ENCODE measurements at places on chromosomes 2 and 18.
A peak's percentile ranks its signal among the peaks of the same experiment; 100 is the strongest.

DNA sequence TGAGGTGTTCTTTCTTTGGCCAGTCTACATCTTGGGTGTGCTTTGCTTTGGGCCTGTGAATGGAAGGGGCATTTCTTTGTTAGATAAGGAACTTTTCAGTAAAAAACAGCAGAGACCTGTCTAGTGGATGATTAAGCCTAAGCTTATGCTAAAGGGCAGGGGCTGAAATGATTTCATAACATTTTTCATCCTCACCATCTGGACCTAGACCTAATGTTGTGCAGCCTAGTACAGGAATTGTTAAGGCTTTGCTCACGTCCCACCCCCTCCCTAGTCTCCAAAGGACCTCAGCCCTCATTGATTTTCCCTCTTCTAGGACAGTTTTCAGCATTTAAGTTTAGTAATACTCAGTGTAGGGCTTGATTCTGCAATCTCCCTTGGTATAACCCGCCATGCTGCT lies 111.8 kb downstream of the PRKCE start:
- DNase-seq: no peak

DNA sequence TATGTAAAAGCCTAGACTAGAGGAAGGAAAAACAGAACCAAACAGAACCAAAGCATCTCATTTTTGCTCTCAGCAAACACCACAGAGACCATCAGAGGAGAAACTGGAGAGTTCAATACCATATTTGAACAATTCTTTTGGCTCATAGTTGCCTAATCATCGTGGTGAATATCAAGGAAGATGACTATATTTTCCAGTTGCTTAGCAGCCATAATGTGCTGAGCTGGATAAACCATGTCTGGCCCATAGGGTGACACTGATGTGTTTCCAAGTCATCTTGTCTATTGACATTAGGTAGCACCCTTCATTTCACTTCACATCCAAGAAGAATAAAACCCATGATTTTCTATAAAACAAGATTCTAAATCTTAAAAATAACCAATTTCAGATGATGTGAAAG lies 5.9 kb upstream of the XRCC5 start:
- DNase-seq: no peak

- no peak for DNase-seq
These were observed 8.3 kb upstream of the ADRA2B start for GRCh38 chr2:96124406-96125265.

- no peak for DNase-seq
These were observed 10.0 kb downstream of the CAPN10 start for GRCh38 chr2:240596491-240596931.

- DNase-seq: no peak
These were observed 35.1 kb downstream of the VPS54 start for GRCh38 chr2:63983986-63984605.

DNA sequence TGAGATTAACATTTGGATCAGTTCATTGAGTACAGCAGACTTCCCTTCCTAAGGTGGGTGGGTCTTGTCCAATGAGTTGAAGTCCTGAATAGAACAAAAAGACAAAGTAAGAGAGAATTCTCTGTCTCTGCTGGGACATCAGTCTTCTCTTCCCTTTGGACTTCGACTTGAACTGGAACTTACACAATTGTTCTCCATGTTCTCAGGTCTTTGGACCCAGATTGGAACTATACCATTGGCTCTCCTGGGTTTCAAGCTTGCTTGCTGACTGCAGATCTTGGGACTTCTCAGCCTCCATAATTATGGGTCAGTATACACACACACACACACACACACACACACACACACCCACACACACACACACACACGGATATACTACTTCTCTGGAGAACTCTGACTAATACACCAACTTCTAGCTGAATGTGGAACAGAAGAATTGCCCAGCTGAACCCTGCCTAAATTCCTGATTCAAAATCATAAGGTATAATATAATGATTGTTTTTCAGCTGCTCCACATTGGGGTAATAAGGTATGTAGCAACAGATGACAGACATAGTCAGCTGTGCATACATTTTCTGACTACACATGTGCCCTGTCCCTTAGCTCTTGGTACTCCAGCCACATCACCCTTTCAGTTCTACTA lies 214.0 kb downstream of the TGIF1 start:
- no peak for DNase-seq

DNA sequence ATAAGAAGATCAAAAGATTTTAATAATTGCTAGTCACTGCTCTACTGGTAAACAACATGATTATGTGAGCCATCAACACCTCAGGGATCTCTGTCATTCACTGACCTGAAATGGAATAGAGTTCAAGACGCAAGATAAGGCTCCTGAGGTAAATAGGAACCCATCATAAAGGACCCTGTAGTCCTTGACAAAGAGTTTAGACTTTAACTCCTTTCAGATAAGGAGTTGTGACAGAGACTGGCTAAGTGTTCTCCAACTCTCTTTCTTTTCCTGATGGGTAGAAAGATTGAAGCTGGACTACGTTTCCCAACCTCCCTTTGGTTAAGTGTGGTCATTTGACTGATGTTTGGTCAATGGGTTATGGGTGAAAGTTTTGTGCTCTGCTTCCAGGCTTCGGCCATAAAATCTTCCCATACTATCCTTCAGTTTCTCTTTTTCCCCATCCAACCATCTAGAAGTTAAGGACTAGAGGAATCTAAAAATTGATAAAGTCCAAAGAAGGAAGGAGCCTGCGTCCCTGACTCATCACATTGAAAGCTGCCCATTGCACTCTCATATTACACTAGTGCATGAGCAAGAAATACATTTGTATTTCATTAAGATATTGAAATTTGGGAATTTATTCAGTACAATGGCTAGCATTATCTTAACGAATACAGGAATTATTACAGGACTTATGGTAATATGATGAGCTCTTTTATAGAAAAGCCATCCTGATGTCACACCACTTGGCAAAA lies 293.7 kb upstream of the ACVR2A start:
- no peak for DNase-seq

DNA sequence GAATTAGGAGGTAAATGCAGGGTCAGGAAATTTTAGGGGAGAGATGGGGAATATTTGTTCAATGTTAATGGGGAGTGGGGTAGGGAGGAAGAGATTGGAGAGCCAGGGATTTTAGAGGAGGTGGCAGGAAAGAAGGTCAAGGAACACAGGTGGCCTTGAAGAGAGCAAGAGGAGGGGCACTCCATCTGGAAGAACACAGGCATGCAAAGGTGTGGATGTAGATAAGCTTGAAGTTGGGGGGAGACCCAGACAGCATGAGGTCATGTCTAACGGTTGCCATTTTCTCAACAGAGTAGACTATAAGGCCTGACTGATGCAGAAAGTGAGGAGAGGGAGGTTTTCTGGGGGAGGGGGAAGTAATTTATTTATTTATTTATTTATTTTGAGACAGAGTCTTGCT lies 77.5 kb downstream of the MAIP1 start:
- no peak for DNase-seq

GRCh38 chr2:191115391-191115790 lies 35.4 kb downstream of the STAT4 start:
- peak; percentile 38 for DNase-seq

- no peak for DNase-seq
These were observed 36.7 kb downstream of the DYNC1I2 start for GRCh38 chr2:171723716-171724683.

GRCh38 chr2:36570416-36570815 lies 27.6 kb downstream of the FEZ2 start:
- DNase-seq: no peak

GRCh38 chr2:12177455-12178288 lies 431.2 kb downstream of the LPIN1 start:
- DNase-seq: no peak

DNA sequence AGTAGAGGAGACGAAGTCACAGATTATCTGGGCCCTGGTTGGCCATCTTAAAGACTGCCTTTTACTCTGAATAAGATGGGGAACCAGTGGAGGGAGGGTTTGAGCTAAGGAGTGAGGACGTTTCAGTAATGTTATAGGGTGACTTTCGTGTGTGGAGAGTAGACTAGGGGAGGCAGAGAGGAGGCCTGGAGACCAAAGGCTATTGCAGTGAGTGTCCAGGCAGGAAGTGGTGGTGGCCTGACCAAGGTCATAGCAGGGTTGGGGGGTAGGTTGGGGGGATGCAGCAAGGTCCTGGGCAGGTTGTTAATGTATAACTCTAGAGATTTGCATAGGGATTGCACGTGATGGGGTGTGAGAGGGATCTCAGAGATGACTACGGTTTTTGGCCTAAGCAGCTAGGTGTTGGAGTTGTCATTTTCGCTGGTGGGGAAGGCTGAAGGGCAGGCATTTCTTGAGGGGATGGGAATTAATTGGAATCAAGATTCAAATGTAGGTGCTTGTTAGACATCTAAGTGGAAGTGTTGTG lies 4.9 kb downstream of the CEP192 start:
- DNase-seq: no peak

DNA sequence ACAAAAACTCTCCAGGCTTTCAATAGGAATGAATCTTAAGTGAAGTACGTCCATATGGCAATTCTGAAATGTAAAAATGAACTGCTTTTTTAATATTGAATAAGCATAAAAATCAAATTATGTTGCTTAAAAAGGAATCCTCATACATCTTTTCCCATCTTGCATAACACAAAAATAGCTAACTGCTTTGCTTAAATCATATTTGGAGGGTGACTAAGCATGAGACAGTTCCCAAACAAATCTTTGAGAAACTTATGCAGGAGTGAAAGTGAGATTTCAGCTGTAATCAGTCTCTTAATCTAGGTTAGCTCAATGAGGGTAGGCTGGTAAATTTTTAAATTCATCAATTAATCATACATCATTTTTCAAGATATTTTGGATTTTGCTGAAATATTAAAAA lies 111.5 kb downstream of the MBD5 start:
- DNase-seq: no peak

DNA sequence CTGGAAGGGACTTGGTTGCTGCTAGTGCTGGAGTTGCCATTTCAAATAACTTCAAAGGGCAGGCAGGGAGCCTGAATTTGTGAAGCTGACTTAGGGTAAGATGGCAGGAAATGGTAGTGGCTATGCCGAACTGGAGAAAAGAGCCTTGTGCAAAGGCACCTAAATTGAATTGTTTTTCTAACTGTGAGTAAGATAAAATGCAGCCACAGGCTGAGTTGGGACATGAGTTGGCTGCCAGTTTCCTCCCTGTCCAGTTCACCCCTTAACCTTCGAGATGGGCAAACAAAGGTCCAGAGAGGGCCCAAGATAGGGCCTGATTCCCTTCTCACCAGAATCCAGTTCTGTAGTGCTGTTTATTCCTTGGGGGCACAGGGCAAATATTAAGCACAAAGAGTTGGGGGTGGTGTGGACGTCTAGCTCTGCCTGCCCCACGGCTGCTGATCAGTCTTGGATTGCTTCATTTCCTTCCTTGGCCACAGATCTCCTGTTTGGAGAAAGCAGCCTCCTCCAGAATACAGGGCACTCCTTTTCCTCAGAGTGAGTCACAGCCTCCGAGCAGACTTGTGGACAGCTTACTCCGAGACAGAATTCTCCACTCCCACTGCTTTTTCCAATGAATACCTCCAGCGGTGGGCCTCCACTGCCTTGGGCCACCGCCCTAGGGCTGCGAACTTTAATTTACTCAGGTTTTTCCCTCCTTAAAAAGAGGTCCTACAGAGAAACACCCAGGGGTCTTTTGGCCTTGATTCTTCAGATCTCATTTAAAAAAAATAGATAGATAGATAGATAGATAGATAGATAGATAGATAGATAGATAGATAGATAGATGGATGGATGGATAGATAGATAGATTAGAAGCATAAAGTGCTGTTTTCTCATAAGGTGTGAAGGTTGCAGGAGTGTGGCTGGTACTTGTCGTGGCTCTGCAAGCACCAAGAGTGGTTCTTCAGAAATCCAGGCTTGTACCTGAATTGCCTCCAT lies 18.4 kb upstream of the SLC20A1 start:
- no peak for DNase-seq

DNA sequence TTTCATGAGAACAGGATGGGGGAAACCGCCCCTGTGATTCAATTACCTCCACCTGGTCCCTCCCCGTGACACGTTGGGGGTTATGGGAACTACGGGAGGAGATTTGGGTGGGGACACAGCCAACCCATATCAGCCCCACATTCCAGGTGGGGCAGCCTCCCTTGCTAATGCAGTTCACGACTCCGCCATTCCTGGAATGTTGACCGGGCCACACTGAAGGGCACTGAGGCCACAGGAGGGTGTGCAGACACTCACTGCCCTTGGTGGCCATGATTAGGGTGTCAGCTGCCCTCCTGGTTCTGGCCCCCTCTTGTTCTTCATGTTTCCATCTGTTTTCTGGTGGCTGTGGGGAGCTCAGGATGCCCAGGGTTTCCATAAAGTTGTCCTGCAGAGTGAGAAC lies 176.3 kb downstream of the TWIST2 start:
- no peak for DNase-seq

- no peak for DNase-seq
These were observed 827.0 kb downstream of the BCL11A start for GRCh38 chr2:59726228-59727120.

DNA sequence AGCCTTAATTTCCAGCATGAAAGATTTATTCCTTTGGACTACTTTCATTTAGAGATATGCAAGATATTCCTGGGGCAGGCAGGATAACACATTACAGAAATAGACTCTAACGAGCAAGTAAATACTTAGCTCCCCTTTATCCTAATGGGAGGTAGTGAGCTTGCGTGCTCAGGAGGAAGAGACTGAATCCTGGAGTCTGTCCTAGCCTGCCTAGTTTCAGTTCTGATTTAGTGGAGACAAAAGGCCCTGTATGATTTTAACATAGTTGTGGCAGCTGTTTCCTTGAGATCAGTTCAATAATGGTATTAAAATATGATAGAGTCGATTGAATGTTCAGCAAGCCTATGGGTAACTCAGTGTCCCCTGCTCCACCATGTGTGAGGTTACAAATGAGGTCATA lies 109.5 kb downstream of the FMNL2 start:
- DNase-seq: no peak

GRCh38 chr2:68371138-68371537 lies 6.1 kb downstream of the PLEK start:
- DNase-seq: no peak

DNA sequence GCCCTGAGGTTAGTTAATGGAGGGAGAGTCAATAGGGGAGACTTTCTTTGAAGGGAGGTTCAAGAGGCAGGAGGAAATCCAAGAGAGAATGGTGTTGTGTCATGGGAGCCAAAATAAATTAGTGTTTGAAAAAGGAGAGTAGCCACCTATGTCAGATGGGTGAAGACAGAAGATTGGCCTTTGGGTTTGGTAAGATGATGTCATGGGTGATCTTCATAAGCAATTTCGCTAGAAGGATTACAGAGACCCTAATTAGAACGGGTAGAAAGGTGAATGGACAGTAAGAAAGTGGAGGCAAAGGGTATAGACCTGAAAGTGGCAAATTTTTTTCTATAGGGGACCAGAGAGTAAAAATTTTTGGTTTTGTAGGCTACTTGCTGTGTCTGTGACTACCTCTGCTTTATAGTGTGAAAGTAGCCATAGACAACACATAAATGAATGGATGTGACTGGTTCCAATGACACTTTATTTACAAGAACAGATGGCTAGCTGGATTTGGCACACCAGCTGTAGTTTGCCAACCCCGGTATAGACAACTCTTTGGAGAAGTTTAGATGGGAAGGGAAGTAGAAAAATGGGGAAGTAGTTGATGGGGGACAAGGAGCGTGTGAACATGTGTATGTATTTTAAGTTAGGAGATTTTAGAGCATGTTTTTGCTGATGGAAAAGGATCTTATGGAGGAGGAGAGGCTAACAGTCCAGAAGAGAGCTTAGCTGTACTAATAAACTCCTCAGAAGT lies 9.3 kb downstream of the STAMBP start:
- no peak for DNase-seq
